Dermis lymphatic vessel endothelial cell (primary cell): ENCODE measurements at places on chromosomes 3 and 15. TPM values are rescaled to one million over a fixed set of nuclear protein-coding genes. Genes with fewer than 3 reads are reported as not detected.

The GOLGA6B gene
- not detected in 2 replicates for total RNA-seq

The PLD1 gene
- 68.0 and 96.2 TPM in 2 replicates for total RNA-seq

The ZNF860 gene
- total RNA-seq: 0.87 and 1.5 TPM in 2 replicates

The SIN3A gene
- 28.0 and 30.6 TPM in 2 replicates for total RNA-seq

The GABRA5 gene
- not detected in 2 replicates for total RNA-seq

The UNC13C gene
- not detected in 2 replicates for total RNA-seq

The ZNF621 gene
- 8.1 and 9.1 TPM in 2 replicates for total RNA-seq
